ENCODE measurements at places on chromosomes 16 and 17. TPM values are rescaled to one million over a fixed set of nuclear protein-coding genes. Genes with fewer than 3 reads are reported as not detected.

TELO2 gene
- 28.2 TPM for total RNA-seq

DNA sequence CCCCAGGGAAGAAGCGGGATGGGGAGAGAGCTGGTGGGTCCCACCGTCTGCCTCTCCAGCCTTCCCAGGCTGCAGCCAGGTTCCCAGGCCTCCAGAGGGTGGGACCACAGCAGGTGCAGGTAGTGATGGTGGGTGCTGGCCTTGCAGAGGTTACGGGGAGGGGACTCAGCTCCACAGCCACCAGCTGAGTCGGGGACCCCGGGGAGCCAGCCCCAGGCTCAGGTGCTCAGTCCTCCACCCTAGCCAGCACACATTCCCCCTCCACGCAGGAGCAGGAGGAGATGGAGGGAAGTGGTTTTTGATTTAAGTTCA lies 5.0 kb downstream of the TP53I13 start:
- no peak overlapping the region for H3K4me3 ChIP-seq
- no peak for DNase-seq
- H3K27me3 ChIP-seq = no peaks in the 10 kb centered on the region
- no peaks in the 10 kb centered on the region for H3K36me3 ChIP-seq
- H3K4me1 ChIP-seq = no peaks in the 10 kb centered on the region

DNA sequence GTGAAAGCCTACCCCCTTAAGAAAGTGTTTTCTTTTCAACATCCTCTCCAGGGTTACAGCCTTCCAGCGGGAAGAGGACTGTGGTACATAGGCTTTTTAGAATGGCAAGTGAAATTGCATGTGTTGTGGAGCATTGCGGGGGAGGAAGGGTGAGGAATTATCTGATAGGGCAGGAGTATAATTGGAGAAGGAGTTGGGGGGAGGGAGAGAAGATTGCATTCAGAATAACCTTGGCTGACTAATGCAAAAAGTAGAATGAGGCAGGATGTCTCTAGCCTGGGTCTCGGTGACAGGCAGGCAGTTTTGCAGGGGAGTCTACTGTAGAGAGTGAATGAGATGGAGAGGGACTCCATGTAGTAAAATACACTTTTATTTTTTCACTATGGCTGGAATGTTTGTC lies 2.4 kb upstream of the CDH8 start:
- H3K4me1 ChIP-seq = no peaks in the 10 kb centered on the region
- DNase-seq = no peak
- H3K4me3 ChIP-seq = no peak overlapping the region
- H3K36me3 ChIP-seq = no peaks in the 10 kb centered on the region
- H3K27me3 ChIP-seq = no peaks in the 10 kb centered on the region

DNA sequence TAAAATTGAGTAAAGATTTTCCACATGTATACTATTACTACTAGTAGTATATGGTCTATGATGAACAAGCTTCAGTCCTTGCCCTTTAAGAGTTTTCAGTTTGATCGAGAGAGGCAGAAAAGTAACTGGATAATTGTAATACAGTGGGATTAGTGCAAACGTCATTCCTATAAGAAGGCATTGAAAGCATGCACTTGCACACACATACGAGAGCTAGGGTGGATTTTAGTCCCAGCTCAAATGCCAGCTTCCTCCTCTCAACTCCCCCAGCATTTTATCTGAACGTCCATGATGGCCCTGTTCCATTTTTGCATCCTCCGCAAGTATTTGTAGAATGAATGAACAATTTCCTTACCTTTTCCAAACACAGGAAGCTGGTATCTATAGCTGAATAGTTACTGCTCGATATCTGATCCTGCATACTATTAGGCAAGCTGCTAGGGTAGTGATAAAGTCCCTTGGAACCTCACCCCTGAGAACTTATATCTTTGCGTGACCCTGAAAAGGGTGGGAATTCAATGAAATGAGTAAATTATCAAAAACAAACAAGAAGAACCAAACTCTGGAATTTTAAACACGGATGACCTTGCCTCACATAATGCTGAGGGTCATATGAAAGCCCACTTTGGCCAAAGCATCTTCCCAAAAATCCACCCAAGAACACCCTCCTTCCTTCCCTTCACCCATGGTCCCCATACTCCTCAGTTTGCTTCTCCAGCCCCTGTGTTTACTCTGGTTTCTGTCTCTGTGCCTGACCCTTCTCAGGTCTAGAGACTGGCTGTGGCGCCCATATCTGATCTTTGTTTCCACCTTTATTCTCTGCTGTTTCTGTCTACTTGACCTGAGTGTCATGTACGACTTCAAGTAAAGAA lies 60.5 kb downstream of the TMEM100 start:
- no peak overlapping the region for H3K27ac ChIP-seq
- DNase-seq = no peak
- H3K36me3 ChIP-seq = no peaks in the 10 kb centered on the region
- H3K4me1 ChIP-seq = no peaks in the 10 kb centered on the region
- no peak overlapping the region for H3K4me3 ChIP-seq

GUCY2D gene
- total RNA-seq = not detected

TBC1D28 gene
- total RNA-seq = not detected

SDR42E2 gene
- total RNA-seq = not detected

Data from aorta (tissue), 5 donors.